ENCODE measurements at places on chromosomes 7 and 10. TPM values are rescaled to one million over a fixed set of nuclear protein-coding genes. Genes with fewer than 3 reads are reported as not detected.

- peak overlapping the region; percentile 50 for H3K27ac ChIP-seq
- H3K27me3 ChIP-seq = peaks cover 5% of the 10 kb centered on the region
- peak overlapping the region; percentile 53 for H3K4me3 ChIP-seq
- no peak for DNase-seq
These were observed 93.5 kb downstream of the PCGF5 start for GRCh38 chr10:91313796-91314485.

DNA sequence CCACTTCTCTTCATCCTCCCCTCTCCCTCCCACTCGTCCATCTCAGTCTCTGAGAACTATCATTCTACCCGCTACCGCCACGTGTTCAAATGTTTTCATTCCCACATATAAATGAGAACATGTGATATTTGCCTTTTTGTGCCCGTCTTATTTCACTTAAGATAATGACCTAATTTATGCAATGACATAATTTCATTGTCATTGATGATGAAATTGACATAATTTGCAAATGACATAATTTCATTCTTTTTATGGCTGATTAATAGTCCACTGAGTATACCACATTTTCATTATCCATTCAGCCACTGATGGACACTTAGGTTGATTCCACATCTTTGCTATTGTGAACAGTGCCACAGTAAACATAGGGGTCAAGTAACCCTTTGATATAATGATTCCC lies 292.3 kb downstream of the GRID1 start:
- H3K27me3 ChIP-seq = peaks cover 16% of the 10 kb centered on the region
- H3K27ac ChIP-seq = no peak overlapping the region
- H3K4me1 ChIP-seq = peaks cover 9% of the 10 kb centered on the region
- no peaks in the 10 kb centered on the region for H3K36me3 ChIP-seq
- no peak for DNase-seq

DNA sequence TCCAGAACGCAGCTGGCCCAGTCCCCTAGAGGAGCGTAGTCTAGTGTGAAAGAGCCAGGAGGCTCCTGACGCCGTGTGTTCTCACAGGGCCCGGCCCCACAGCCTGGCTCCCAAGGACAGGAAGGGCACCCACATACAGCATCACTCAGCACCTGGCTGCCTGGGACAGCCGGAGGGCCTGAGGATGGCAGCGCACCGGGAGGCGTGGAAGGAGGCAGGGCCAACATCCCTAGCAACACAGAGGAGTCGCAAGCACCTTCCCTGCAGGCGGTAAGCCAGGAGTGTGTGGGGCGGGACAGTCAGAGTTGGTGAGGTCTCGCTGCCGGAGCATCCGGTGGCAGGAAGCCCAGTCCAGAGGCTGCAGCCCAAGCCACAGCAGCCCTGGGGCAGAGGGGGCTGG lies 125.8 kb downstream of the MAD1L1 start:
- DNase-seq = no peak
- H3K4me3 ChIP-seq = no peak overlapping the region
- no peak overlapping the region for H3K27ac ChIP-seq
- no peaks in the 10 kb centered on the region for H3K27me3 ChIP-seq
- peaks cover 4% of the 10 kb centered on the region for H3K36me3 ChIP-seq

DNA sequence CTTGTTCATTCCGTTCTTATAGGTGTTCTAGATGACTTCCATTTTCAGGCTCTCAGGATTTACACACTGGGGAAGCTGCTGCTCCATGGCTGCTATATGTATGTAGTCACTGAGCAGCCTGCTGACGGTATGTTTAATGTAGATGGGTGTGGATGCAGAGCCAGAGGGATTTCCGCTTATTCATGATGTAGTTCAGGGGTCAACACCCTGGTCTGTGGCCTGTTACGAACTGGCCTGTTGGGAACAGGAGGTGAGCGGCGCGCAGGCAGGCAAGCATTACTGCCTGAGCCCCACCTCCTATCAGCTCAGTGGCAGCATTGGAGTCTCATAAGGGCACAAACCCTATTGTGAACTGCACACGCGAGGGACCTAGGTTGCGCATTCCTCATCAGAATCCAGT lies 33.9 kb downstream of the DNAJB6 start:
- no peak overlapping the region for H3K4me3 ChIP-seq
- peaks cover 4% of the 10 kb centered on the region for H3K4me1 ChIP-seq
- no peak overlapping the region for H3K27ac ChIP-seq
- no peak for DNase-seq

DNA sequence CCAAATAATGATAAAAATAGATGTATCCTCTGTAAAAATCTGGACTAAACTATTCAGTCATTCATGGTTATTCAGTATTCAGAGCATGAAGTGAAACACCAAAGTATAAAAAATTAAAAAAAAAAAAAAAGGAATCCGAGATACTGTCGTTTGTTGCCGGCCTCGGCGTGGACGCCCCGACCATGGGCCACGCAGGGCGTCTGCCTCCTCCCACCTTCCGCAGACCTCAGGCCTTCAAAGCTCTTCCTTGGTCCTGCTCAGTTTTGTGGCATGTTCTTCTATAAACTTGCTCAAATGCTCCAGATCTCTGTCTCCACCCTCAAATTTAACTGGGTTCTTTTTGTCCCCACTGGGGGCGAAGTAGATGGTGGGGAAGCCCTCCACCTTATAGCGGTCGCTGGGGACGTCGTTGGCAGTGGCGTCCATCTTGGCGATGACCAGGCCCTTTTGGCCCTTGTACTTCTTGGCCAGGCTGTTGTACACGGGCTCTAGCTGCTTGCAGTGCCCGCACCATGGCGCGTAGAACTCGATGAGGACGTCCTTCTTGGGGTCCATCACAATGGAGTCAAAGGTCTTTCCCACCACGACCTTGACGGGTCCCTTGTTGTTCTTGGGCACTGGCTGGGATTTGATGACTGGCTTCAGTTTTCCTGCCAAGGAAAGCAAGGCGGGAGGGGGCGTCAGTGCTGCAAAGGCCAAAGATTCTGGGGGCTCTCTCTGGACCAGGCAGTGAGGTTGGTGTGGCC lies 24.6 kb downstream of the PDIA4 start:
- peaks cover 10% of the 10 kb centered on the region for H3K4me1 ChIP-seq
- H3K27ac ChIP-seq = no peak overlapping the region
- no peak for DNase-seq
- H3K4me3 ChIP-seq = no peak overlapping the region
- H3K27me3 ChIP-seq = no peaks in the 10 kb centered on the region

ACHE gene
- total RNA-seq = 7.1 TPM

GIMAP8 gene
- total RNA-seq = not detected

ZNF804B gene
- 0.07 TPM for total RNA-seq

HOXA10 gene
- total RNA-seq = 4.9 TPM

GRCh38 chr7:26183545-26184280 lies 16.8 kb downstream of the HNRNPA2B1 start:
- no peak for DNase-seq
- H3K36me3 ChIP-seq = peaks cover 9% of the 10 kb centered on the region
- peaks cover 6% of the 10 kb centered on the region for H3K4me1 ChIP-seq
- H3K27me3 ChIP-seq = no peaks in the 10 kb centered on the region
- peak overlapping the region; percentile 50 for H3K27ac ChIP-seq
- no peak overlapping the region for H3K4me3 ChIP-seq

- DNase-seq = no peak
- H3K4me3 ChIP-seq = peak overlapping the region; percentile 77
- H3K27ac ChIP-seq = peak overlapping the region; percentile 84
- peaks cover 15% of the 10 kb centered on the region for H3K36me3 ChIP-seq
- peaks cover 35% of the 10 kb centered on the region for H3K4me1 ChIP-seq
These were observed 3.5 kb downstream of the NRF1 start for GRCh38 chr7:129615018-129615417.

- H3K27me3 ChIP-seq = no peaks in the 10 kb centered on the region
- peak overlapping the region; percentile 55 for H3K27ac ChIP-seq
- H3K4me1 ChIP-seq = peaks cover 24% of the 10 kb centered on the region
- no peak overlapping the region for H3K4me3 ChIP-seq
- H3K36me3 ChIP-seq = no peaks in the 10 kb centered on the region
These were observed 169.3 kb downstream of the SH3PXD2A start for GRCh38 chr10:103685880-103686669.

GRCh38 chr10:75617485-75618155 lies 186.2 kb downstream of the LRMDA start:
- H3K27me3 ChIP-seq = peaks cover 59% of the 10 kb centered on the region
- H3K4me3 ChIP-seq = no peak overlapping the region
- DNase-seq = no peak
- H3K27ac ChIP-seq = no peak overlapping the region
- H3K36me3 ChIP-seq = no peaks in the 10 kb centered on the region
- H3K4me1 ChIP-seq = peaks cover 39% of the 10 kb centered on the region

CALHM1 gene
- total RNA-seq = not detected

FFAR4 gene
- total RNA-seq = 0.70 TPM

DNA sequence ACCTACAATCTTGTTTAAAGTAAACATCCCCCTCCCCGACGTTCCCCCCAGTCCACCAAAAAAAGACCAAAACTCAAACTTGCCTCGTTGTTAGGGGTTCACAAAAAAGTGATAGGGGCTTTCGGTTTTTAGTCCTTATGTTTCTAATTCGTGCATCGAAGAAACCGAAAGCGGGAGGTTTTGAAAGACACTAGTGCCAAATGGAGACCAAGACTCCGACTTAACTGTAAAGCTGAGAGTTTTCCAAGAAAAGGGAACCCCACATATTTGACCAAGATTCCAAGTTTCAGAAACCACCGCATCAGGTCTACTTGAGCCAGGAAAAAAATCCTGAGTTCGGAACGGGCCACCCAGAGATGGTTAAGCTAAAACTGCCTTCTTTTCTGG lies 534 bp downstream of the PSMA2 start:
- no peak for DNase-seq
- H3K27me3 ChIP-seq = no peaks in the 10 kb centered on the region
- peak overlapping the region; percentile 99 for H3K4me3 ChIP-seq
- H3K36me3 ChIP-seq = peaks cover 4% of the 10 kb centered on the region
- H3K4me1 ChIP-seq = peaks cover 13% of the 10 kb centered on the region

DNA sequence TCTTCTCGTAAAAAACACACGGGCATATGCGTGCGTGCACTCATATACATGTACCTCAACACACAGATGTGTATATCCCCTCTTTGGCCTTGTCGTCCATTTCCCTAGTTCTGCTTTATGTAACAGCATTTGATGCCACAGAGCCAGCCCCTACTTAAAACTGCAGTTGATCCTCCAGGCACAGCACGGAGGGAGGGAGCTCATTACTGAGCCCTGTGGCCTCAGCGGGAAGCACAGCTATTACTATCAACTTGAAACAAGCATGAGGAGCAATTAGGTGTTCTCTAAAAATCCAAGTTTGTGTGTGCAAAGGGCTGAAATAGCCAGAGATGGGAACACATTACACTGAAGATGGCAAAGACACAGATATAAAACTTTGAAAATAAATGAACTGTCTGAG lies 580.9 kb downstream of the GLRX3 start:
- H3K4me1 ChIP-seq = peaks cover 9% of the 10 kb centered on the region
- H3K36me3 ChIP-seq = no peaks in the 10 kb centered on the region
- no peak for DNase-seq

Measured in type B pancreatic cell (in vitro differentiated cells).